ENCODE measurements at places on chromosomes 16 and 17. TPM values are rescaled to one million over a fixed set of nuclear protein-coding genes. Genes with fewer than 3 reads are reported as not detected.
A peak's percentile ranks its signal among the peaks of the same experiment; 100 is the strongest.

DNA sequence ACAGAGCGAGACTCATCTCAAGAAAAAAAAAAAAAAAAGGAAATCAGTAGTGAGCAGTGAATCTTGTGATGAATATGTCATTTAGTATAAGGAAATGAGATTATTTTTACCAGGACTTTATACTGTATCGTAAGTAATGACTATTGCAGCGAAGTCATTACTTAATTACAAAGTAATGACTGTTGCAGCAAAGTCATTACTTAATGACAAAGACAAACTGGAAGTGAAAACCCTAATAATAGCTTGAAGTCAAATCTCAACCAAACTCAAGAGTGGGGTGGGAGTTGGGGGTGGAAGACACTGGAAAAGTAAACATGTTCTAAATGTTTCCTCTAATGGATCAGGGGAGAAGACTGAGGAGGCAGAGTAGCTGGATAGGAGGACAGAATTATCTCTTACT, 76.5 kb downstream of the ARHGAP44 start:
- peak; percentile 44 for DNase-seq
- no peaks in the 10 kb centered on the region for H3K36me3 ChIP-seq
- H3K27me3 ChIP-seq: no peaks in the 10 kb centered on the region
- H3K4me3 ChIP-seq: no peak overlapping the region
- H3K27ac ChIP-seq: no peak overlapping the region
- no peaks in the 10 kb centered on the region for H3K4me1 ChIP-seq

DNA sequence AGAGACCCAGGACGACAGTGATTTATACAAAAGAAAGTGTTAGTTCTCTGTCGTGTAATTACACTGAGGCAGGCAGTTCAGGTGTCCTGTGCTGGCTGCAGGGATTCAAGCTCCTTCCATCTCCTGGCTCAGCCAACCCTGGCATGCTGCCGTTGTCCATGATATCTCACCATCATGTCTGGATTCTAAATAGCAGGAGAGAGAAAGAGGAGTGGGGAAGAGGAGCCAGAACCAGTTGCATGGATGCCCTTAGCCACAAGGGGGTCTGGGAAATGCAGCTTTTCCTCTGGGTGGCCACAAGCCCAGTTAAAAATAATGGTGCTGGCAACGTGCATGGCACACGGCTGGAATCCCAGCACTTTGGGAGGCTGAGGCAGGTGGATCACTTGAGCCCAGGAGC, 9.7 kb downstream of the C16orf54 start:
- DNase-seq: no peak
- H3K27ac ChIP-seq: no peak overlapping the region
- no peak overlapping the region for H3K4me3 ChIP-seq

GRCh38 chr17:32142857-32143526, 690 bp downstream of the RHOT1 start:
- no peaks in the 10 kb centered on the region for H3K36me3 ChIP-seq
- DNase-seq: peak; percentile 93
- no peaks in the 10 kb centered on the region for H3K27me3 ChIP-seq

GRCh38 chr17:35736236-35736635, 4.8 kb downstream of the RASL10B start:
- no peak overlapping the region for H3K4me3 ChIP-seq
- peak; percentile 81 for DNase-seq
- H3K36me3 ChIP-seq: no peaks in the 10 kb centered on the region
- H3K4me1 ChIP-seq: peaks cover 2% of the 10 kb centered on the region

- no peak overlapping the region for H3K27ac ChIP-seq
- no peaks in the 10 kb centered on the region for H3K27me3 ChIP-seq
- DNase-seq: no peak
- H3K36me3 ChIP-seq: no peaks in the 10 kb centered on the region
These were observed 94.0 kb upstream of the METRNL start for GRCh38 chr17:82985428-82985805.

- peak; percentile 99 for DNase-seq
- no peaks in the 10 kb centered on the region for H3K36me3 ChIP-seq
- H3K4me3 ChIP-seq: peak overlapping the region; percentile 77
- peaks cover 32% of the 10 kb centered on the region for H3K4me1 ChIP-seq
These were observed 1.2 kb downstream of the TRIM47 start for GRCh38 chr17:75876938-75877751.

DNA sequence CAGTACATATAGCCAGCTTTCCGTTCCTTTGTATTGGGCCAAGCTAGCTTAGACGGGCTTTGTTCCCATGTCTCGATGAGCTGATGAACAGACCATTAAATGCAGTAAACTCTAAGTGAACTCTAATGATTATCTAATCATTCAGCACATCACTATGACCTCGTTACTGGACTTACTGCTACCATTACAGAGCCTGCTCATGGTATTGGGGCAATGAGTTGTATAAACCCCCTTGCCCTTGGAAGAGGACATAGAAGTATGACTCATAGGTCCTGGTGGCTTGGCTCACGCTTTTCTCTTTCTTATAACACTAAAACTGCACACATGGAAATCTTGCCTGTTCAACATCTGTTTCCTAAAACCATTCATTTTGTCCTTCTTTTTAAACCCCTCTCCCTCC, 93.6 kb upstream of the DYNLRB2 start:
- no peaks in the 10 kb centered on the region for H3K36me3 ChIP-seq
- no peak overlapping the region for H3K27ac ChIP-seq
- no peaks in the 10 kb centered on the region for H3K4me1 ChIP-seq
- H3K4me3 ChIP-seq: no peak overlapping the region
- H3K27me3 ChIP-seq: no peaks in the 10 kb centered on the region

DNA sequence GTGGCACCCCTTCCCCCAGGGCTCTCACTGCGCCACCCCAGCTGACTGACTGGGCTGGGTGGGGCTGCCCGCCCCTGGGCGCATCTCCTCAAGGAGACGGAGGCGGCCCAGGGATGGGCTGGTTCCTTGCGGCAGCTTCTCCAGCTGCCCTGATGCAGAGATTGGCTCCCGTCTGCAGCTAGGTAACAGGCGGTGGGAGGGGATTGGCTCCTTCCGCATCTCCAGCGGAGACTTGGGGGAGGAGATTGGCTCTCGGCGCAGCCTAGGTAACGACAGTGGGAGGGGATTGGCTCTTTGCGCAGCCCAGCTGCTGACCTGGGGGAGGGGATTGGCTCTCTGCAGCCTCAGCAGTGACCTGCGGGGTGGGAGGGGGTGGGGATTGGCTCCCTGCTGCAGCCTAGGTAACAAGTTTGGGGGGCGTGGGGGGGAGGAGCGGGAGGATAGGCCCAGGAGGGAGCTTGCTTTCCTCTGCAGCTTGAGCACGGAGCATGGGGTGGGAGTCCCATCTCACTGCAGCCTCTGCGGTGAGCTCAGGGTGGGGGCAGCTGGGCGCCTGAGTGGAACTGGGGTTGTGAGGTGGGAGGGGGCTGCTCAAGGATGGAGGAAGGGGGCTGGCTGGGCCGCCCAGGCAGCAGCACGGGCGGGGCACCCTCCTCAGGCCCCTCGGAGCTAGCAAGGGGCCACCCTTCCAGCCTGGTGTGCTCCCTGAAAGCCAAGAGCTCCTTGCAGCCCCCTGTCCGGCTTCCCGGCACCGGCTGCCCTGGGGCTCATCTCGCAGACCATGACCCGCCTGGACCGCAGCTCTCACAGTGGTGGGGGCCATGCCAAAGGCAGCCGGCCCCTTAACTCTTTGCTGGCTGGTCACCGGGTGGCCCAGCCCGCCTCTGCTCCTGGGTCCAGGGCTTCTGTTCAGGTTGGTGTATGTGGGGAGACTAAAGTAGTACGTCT, 6.4 kb downstream of the NFE2L1 start:
- H3K4me1 ChIP-seq: peaks cover 57% of the 10 kb centered on the region
- peak; percentile 71 for DNase-seq
- H3K27ac ChIP-seq: peak overlapping the region; percentile 96
- peaks cover 52% of the 10 kb centered on the region for H3K36me3 ChIP-seq
- peak overlapping the region; percentile 21 for H3K4me3 ChIP-seq

GRCh38 chr17:13158494-13159240, 140.8 kb upstream of the ELAC2 start:
- H3K27me3 ChIP-seq: no peaks in the 10 kb centered on the region
- H3K27ac ChIP-seq: no peak overlapping the region
- H3K4me3 ChIP-seq: no peak overlapping the region
- H3K36me3 ChIP-seq: no peaks in the 10 kb centered on the region
- H3K4me1 ChIP-seq: no peaks in the 10 kb centered on the region

- peaks cover 23% of the 10 kb centered on the region for H3K27me3 ChIP-seq
- H3K4me3 ChIP-seq: no peak overlapping the region
- no peak for DNase-seq
- no peaks in the 10 kb centered on the region for H3K4me1 ChIP-seq
These were observed 13.0 kb downstream of the TLE7 start for GRCh38 chr16:71428883-71429282.

DNA sequence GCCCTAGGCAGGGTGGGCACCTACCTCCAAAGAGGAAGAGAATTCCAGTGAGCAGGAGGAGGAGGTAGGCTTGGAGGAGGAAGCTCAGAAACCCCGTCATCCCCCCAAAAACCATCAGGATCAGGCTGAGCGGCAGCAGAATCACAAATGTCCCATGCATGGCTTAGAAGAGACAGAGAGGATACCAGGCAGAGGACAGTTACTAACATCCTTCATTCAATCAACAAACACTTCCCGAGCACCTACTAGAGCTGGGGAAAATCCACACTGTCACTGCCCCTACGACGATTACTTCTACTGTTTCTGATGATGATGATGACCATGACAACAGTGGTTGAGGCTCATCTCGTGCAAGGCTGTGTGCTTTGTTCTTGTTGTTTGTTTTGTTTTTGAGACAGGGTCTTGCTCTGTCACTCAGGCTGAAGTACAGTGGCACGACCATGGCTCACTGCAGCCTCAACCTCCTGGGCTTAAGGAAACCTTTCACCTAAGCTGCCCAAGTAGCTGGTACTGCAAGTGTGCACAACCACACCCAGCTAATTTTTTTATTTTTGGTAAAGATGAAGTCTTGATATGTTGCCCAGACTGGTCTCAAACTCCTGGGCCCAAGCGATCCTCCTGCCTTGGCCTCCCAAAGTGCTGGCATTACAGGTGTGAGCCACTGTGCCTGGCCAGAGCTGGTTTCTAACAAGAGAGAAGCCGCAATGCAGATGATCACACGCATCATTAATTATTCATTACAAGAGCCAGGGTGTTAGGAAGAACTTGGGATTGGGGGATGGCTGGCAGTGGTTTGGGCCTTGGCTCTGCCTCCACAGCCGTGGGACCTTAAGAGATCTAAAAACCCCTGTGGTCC, 18.0 kb downstream of the TMEM114 start:
- no peak overlapping the region for H3K27ac ChIP-seq
- H3K36me3 ChIP-seq: no peaks in the 10 kb centered on the region
- no peak overlapping the region for H3K4me3 ChIP-seq
- no peaks in the 10 kb centered on the region for H3K4me1 ChIP-seq

DNA sequence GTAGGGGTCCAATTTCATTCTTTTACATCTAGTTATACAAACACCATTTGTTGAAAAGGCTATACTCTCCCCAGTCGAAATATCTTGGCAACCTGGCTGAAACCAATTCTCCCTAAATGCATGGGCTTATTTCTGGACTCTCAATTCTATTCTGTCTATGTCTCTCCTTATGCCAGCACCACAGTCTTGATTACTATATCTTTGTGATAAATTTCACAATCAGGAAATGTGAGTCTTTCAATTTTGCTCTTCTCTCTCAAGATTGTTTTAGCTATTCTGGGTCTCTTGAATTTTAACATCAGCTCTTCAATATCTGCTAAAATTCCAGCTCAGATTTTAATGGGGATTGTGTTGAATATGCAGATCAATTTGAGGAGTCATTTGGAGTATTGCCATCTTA, 5.9 kb upstream of the TRIM25 start:
- H3K36me3 ChIP-seq: no peaks in the 10 kb centered on the region
- DNase-seq: no peak
- no peak overlapping the region for H3K27ac ChIP-seq
- peaks cover 15% of the 10 kb centered on the region for H3K4me1 ChIP-seq
- no peak overlapping the region for H3K4me3 ChIP-seq

GRCh38 chr16:65570261-65570660, 448.4 kb upstream of the CDH11 start:
- peaks cover 14% of the 10 kb centered on the region for H3K4me1 ChIP-seq
- no peaks in the 10 kb centered on the region for H3K36me3 ChIP-seq
- H3K4me3 ChIP-seq: no peak overlapping the region
- no peak overlapping the region for H3K27ac ChIP-seq
- no peaks in the 10 kb centered on the region for H3K27me3 ChIP-seq

- DNase-seq: peak; percentile 22
- H3K36me3 ChIP-seq: no peaks in the 10 kb centered on the region
- H3K4me3 ChIP-seq: no peak overlapping the region
- H3K4me1 ChIP-seq: peaks cover 4% of the 10 kb centered on the region
- peaks cover 3% of the 10 kb centered on the region for H3K27me3 ChIP-seq
These were observed 204.1 kb downstream of the COPRS start for GRCh38 chr17:31654936-31655335.

DNA sequence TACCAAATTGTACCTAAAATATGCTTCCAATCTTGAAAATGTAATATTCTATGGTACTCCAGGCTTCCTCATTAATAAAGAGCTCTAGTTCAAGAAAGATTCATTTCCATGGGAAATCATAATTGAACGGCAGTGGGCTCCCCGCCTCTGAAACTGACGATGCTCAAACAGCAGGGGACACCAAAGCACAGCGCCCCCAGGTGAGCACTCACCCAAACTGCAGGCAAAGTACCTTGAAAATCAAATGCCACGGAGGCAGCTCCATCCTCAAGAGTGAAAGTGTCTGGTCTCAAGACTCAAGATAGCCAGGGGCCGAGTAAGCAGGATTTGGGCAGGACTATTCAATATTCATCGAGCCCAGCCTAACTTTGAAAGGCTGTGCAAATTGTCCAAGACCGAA, 217.4 kb upstream of the TNRC6C start:
- H3K4me1 ChIP-seq: no peaks in the 10 kb centered on the region
- no peaks in the 10 kb centered on the region for H3K36me3 ChIP-seq
- H3K27me3 ChIP-seq: peaks cover 36% of the 10 kb centered on the region
- H3K4me3 ChIP-seq: no peak overlapping the region
- no peak overlapping the region for H3K27ac ChIP-seq
- DNase-seq: no peak

GRCh38 chr16:85026703-85027102, 892 bp upstream of the KIAA0513 start:
- no peaks in the 10 kb centered on the region for H3K27me3 ChIP-seq
- H3K4me3 ChIP-seq: peak overlapping the region; percentile 96
- peak overlapping the region; percentile 94 for H3K27ac ChIP-seq
- H3K36me3 ChIP-seq: peaks cover 4% of the 10 kb centered on the region
- DNase-seq: no peak
- peaks cover 32% of the 10 kb centered on the region for H3K4me1 ChIP-seq

DNA sequence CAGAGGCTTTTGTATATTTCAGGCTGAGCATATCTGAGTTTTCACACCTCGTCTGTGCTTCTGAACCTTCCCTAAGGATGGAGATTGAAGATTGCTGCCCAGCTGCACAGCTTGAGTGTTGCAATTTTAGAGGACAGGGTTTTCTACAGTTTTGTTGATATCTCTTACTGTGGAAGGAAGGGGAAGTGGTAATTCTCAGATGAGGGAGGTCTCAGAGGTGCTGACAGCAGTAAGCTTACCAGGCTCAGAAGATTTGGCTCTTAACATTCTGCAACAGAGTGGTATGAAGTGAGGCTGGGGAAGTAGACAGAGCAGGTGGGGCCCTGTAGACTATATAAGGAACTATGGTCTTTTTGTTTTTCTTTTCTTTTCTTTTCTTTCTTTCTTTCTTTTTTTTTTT, 45.8 kb upstream of the ARHGAP17 start:
- H3K36me3 ChIP-seq: no peaks in the 10 kb centered on the region
- DNase-seq: no peak
- H3K27me3 ChIP-seq: no peaks in the 10 kb centered on the region

CCDC200 gene
- not detected for total RNA-seq

GPR139 gene
- total RNA-seq: not detected

CSF3 gene
- total RNA-seq: not detected

ASB16 gene
- not detected for total RNA-seq

FA2H gene
- total RNA-seq: not detected

ITGAL gene
- not detected for total RNA-seq

Measured in osteoblast (primary cell).